ENCODE measurements at places on chromosomes 6 and 20.

GRCh38 chr20:16760431-16761304 lies 12.5 kb downstream of the OTOR start:
- DNase-seq, result no peak

GRCh38 chr6:149683256-149683859 lies 34.5 kb downstream of the LATS1 start:
- no peak for DNase-seq

GRCh38 chr6:99307295-99307907 lies 42.1 kb downstream of the FAXC start:
- DNase-seq, result no peak

DNA sequence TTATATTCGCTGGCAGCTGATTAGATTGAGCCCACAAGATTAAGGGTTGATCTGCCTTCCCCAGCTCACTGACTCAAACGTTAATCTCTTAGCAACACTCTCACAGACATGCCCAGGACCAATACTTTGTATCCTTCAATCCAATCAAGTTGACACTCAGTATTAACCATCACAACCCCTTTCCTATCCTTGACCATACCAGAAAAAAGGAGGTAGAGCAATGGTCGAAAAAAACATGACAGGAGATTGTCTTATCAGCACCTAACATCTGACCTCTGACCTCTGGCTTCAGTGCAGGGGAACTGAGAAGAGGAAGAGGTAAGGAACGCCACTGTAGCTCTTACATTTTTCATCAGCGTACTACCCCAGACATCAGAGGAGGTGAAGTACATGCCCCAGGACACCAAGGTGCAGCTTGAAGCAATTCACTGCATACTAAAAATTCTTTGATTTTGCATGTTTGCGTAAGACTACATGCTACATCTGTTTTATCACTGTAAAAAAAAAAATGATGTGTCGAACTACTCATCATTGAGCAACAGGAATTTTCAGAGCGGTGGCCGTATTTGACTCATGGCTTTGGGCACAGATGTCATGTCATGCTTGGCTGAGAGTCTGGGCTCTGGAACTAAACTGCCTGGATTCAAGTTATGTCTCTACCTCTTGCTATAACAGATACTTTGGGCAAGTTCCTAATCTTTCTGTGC lies 188.0 kb upstream of the TAB2 start:
- DNase-seq, result no peak

GRCh38 chr6:167209577-167209975 lies 51.8 kb upstream of the GPR31 start:
- no peak for DNase-seq

DNA sequence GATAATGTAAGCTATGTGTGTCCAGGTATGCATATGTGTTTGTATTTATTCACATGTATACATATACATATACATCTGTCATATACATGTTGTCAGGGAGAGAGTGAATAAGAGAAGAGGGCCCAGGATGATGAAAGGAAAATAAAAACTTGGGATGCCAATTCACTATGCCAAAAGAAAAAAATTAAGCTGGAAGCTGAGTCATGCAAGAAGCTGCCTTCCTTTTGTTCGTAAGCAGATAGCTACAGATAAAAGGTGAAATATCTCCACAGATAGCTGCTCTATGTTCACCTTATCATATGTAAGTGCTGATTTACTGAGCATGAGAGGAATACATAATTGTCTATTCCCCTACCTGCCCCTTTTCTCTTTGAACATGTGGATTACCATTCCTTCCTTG lies 579.9 kb downstream of the EPM2A start:
- no peak for DNase-seq

- no peak for DNase-seq
Measured at GRCh38 chr6:15280028-15280427, 34.2 kb downstream of the JARID2 start.

GRCh38 chr6:46832816-46833215 lies 39.6 kb downstream of the MEP1A start:
- peak; percentile 13 for DNase-seq

GRCh38 chr6:158611541-158612370 lies 32.8 kb downstream of the DYNLT1 start:
- no peak for DNase-seq

DNA sequence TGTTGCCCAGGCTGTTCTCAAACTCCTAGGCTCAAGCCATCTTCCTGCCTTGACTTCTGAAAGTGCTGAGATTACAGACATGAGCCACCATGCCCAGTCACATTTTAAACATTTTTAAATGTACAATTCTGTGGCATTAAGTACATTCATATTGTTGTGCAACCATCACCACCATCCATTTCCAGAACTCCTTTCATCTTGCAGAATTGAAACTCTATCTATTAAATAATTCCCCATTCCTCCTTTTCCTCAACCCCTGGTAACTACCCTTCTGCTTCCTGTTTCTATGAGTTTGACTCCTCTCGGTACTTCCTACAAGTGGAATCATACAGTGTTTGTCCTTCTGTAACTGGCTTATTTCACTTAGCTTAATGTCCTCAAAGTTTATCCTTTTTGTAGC lies 103.8 kb upstream of the NAA20 start:
- DNase-seq, result no peak

GRCh38 chr6:146594495-146594894 lies 4.3 kb upstream of the ADGB start:
- DNase-seq, result no peak

DNA sequence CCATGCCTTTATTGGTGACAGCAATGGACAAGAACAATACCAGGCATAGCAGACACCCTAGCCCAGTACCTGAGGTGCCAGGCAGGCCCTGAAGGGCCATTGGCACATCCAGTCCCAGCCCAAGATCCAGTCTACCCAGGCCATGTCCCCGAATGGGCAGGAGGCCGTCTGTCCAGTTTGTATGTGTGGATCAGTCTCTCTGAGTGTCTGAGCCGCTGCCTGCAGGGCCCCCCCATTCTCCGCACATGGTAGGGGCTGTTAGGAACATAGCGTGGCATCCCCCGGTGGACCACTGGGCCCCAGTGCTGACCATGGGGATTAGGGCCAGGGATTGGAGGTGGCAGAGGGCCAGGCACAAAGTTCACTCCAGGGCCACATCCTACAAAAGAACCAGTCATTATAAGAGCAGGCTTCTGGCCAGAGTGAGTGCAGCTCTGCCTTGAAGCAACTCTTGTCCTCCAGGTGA lies 5.1 kb downstream of the PCED1A start:
- no peak for DNase-seq

GRCh38 chr20:49356676-49357075 lies 78.8 kb upstream of the ZNFX1 start:
- DNase-seq, result no peak

DNA sequence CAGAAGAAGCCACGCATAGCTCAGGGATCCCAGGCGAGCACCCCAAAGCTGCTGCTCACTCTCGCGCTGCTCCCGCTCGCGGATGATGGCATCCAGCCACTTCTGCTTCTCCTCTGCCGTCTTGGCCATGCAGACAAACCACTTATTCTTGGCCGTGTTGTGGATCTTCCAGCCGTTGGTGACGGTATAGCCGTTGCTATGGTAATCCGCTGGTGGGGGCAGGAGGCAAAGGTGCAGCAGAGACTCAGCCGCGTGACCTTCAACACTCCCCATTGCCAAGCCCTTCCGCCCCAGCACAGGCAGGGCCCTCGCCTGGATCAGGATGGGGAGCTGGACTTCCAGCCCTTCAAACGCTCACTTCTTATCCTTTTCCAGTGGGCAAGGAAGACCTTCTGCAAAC lies 136.9 kb downstream of the PREX1 start:
- no peak for DNase-seq

- no peak for DNase-seq
Measured at GRCh38 chr20:49518576-49518975, 36.1 kb upstream of the KCNB1 start.

DNA sequence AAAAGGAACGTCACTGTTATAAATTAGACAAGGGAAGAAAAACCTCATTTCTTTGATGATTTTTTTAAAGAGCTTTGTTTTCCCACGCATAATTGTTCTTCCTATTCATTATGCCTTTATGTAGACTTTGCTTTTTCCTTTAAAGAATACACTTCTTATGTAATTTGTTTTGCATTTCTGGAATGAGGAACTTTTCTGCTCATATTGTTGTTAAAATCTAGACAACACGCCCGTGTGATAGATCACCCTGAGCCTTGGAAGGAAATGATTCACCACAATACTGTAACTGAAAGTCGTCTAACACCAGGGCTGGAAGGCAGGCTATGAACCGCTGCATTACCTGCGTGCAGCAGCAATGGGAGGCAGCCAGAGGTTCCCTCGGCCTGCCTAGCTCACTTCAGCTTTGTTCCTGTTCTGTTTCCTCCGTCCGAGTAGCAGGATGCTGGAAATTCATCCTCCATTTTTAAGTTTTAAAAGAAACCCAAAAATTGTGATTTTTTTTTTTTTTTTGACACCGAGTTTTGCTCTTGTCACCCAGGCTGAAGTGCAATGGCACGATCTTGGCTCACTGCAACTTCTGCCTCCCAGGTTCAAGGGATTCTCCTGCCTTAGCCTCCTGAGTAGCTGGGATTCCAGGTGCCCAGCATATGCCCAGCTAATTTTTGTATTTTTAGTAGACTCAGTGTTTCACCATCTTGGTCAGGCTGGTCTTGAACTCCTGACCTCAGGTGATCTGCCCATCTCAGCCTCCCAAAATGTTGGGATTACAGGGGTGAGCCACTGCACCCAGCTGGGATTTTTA lies 49.6 kb upstream of the ZNF217 start:
- DNase-seq, result no peak

GRCh38 chr6:35296931-35297600 lies 552 bp upstream of the DEF6 start:
- DNase-seq, result no peak

DNA sequence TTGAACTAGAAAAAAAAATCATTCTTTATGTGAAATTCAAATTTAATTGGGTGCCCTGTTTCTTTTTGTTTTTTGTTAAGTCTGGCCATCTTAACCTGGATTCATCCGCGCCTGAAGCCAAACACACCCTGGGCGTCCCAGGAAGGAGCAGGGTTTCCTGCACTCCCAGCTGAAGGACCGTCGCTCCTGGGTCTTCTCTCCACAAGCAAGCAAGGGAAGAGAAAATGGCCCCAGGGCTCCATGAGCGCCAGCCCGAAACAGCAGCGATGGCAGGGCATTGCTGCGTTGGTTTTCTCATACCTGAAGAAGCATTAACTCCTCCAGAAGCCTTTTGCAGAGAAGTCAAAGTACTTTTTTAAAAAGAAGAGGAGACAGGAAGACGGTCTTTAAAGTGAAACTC lies 105.4 kb upstream of the AFDN start:
- DNase-seq, result no peak

DNA sequence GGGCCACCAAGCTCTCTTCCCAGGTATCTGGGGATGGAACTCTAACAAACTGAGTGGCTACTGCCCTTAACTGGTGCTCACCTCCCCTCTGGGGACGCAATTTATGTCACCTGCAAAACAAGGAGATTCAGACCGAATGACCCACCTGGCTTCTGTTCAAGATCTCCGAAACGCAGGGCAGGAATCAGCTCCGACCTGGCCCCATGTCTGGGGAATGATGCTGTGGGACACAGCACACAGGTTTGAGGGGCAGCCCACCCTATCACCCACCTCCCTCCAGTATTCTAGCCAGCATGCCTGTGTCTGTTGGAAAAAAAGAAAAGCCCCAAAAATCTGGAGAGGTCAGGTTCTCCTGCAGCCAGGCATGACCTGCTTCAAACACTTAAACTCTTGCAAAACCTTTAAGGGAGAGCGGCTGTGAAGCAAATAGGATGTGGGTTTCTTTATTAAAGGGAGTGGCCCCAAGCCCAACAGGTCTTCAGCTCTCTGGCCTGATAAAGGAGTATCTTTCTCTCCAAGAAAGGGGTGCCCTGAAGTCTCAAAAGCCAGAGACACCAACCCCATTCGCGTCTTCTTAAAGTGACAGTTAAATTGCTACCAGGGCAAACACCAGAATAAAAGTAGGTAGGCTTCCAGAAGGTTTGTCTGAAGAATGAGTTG lies 6.4 kb downstream of the PREX1 start:
- DNase-seq, result peak; percentile 37

DNA sequence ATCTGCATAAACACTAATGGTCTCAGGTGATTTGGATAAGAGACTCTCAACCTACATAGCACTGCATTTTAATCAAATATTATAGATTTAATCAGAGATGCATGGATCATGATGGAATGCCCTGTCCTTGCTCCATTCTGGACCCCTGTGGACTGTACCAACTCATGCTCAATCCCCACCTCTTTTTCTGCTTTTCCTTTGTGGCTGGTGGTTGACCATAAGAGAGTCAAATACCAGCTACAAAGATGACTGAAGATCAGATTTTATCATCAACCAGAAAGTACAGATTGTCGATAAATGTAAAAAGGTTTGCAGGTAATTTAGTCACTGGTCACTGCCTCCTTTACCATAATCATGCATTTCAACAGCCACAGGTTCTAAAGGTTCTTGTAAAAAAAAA lies 116.2 kb downstream of the ME1 start:
- DNase-seq, result no peak

DNA sequence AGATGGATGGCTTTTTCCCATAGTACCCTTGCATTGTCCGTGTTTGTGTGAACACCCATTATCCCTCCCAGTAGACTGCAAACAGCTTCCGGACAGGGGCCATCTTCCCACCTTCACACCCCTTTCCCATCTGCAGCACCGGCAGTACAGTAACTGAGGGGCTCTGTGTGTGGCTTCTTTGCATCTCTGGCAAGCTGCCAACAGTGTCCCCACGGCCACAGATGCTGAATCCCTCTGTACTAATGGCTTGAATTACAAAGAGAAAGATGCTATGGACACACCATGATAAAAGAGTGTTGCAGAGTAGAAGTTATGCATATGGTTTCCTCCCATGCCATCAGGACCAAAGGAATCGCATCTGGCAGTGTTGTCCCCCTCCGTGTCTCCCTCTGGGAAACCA lies 101.1 kb upstream of the CDYL start:
- no peak for DNase-seq

- DNase-seq, result peak; percentile 49
Measured at GRCh38 chr6:75208298-75209183, 2.7 kb upstream of the COL12A1 start.

GRCh38 chr20:48456366-48457192 lies 371.2 kb downstream of the PREX1 start:
- peak; percentile 11 for DNase-seq

DNA sequence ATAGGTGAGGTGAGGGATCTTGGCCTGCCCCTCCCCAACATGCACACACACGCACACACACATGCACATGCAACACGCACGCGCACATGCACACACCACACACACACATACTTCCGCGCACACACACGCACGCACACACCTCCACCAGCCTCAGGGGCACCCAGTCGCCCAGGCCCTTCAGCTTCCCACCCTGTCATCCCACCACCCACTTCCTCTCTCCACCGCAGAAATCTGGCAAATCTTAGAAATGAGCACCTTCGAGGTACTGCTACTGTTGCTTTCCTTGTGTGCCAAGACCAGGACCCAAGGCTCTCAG lies 1.2 kb downstream of the SPDEF start:
- DNase-seq, result no peak

- DNase-seq, result no peak
Measured at GRCh38 chr20:44641325-44641724, 10.2 kb downstream of the ADA start.
